ENCODE measurements at places on chromosomes 5 and 9. TPM values are rescaled to one million over a fixed set of nuclear protein-coding genes. Genes with fewer than 3 reads are reported as not detected.

Gene C7
- 0.08 TPM for polyA plus RNA-seq

Gene MAMDC2
- 6.4 TPM for polyA plus RNA-seq

Gene NKD2
- 7.8 TPM for polyA plus RNA-seq

Gene DNAJA1
- polyA plus RNA-seq, result 26.4 TPM

Gene LCN6
- not detected for polyA plus RNA-seq

Gene DNAH5
- 0.06 TPM for polyA plus RNA-seq

DNA sequence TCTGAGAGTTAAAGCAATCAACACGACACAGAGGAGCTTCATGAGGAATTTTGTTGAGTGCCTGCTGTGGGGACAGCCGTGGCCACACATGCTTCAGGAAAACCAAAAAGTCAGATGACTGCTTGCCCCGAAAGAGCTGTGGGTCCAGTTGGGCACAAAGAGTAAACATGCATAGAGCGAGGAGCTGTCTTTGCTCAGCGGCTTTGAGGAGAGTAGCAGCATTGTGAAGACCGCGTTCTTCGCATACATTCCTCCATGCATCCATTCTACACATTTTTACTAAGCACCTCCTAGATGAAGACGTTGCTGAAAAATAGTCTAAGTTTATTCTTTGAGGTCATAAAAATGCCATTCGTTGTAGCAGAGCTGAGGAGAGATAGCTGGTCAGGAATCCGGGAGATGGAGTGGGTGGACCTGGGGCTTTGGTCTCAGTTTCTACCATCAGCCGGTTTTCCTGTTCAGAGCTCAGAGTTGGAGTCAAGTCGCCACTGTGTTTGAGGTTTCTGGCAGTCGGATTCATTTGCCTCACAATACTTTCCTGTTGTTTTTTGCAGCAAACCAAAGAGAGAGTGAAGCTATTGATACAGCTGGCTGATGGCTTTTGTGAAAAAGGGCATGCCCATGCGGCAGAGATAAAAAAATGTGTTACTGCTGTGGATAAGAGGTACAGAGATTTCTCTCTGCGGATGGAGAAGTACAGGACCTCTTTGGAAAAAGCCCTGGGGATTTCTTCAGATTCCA, 194.5 kb upstream of the OTULINL start:
- H3K36me3 ChIP-seq, result peaks cover 19% of the 10 kb centered on the region
- no peak overlapping the region for H3K27ac ChIP-seq
- DNase-seq, result no peak
- H3K4me1 ChIP-seq, result no peaks in the 10 kb centered on the region
- H3K4me3 ChIP-seq, result no peak overlapping the region

GRCh38 chr9:84589542-84589941, 80.0 kb upstream of the NTRK2 start:
- DNase-seq, result no peak
- no peaks in the 10 kb centered on the region for H3K36me3 ChIP-seq
- H3K27me3 ChIP-seq, result no peaks in the 10 kb centered on the region
- no peaks in the 10 kb centered on the region for H3K4me1 ChIP-seq

GRCh38 chr5:125683669-125684068, 739.5 kb upstream of the GRAMD2B start:
- no peaks in the 10 kb centered on the region for H3K4me1 ChIP-seq
- DNase-seq, result no peak
- H3K27me3 ChIP-seq, result no peaks in the 10 kb centered on the region
- H3K27ac ChIP-seq, result no peak overlapping the region

DNA sequence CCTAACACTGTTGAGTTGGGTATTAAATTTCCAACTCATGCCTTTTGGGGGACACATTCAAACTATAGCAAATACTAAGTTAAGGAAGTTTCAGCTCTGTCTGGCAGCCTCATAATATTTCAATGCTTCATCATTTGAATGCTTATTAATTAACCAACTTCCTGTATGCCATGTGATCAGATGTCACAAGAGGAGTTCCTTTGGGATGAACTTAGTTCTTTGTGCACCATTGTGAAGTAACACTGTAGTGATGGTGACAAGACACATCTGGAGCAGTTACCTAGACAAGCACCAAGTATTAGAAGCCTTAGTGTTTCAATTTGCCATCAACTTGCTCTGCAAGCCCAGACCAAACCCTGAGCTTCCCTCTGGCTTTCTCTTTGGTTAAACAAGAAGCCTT, 90.7 kb upstream of the IL12B start:
- no peaks in the 10 kb centered on the region for H3K36me3 ChIP-seq
- no peak overlapping the region for H3K27ac ChIP-seq
- H3K27me3 ChIP-seq, result peaks cover 1% of the 10 kb centered on the region
- no peak overlapping the region for H3K4me3 ChIP-seq
- no peak for DNase-seq

GRCh38 chr9:69030851-69031645, 4.5 kb upstream of the FXN start:
- H3K27me3 ChIP-seq, result no peaks in the 10 kb centered on the region
- no peaks in the 10 kb centered on the region for H3K36me3 ChIP-seq
- no peaks in the 10 kb centered on the region for H3K4me1 ChIP-seq
- H3K27ac ChIP-seq, result no peak overlapping the region

DNA sequence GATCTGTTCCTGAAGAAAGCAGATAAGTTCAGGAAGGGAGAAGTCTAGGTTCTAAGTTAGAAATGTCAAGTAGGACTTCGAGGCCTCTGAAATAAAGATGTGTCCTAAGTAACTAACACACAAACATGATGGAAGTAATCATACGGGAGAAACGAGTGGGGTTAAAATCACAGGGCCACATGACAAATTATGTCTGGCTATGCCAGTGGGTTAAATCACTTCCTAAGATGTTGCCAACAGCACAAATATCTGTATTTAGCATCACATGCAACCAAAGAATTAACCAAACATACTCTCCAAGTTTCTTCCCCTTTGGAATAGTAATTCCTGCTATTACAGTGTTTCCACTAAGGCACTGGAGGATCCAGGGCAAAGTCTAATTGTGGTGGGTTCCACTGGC, 13.7 kb upstream of the ZSWIM6 start:
- no peaks in the 10 kb centered on the region for H3K4me1 ChIP-seq
- no peaks in the 10 kb centered on the region for H3K27me3 ChIP-seq
- no peak overlapping the region for H3K27ac ChIP-seq
- DNase-seq, result no peak

GRCh38 chr9:69232135-69232534, 58.1 kb downstream of the TJP2 start:
- peaks cover 1% of the 10 kb centered on the region for H3K4me1 ChIP-seq
- H3K27me3 ChIP-seq, result no peaks in the 10 kb centered on the region
- peaks cover 11% of the 10 kb centered on the region for H3K36me3 ChIP-seq
- H3K27ac ChIP-seq, result no peak overlapping the region
- no peak for DNase-seq

DNA sequence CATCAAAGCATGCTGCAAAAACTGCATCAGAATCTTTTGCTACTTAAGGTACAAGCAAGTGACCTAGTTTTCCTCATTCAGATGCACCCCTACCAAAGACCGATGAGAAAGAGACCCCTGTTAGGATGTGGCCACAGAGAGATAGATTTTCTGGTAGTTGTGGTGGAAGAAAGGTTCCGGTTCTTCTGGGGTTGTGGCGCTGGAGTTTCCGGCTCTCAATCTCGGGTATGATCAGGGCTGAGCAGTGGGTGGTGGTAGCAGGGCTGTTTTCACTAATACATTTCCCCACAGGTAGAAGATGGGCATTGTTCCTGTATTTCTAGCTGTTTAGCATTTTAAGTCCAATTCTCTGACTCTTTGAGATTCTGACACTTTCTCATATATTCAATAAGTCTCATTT, 58.4 kb downstream of the PCSK1 start:
- no peaks in the 10 kb centered on the region for H3K36me3 ChIP-seq
- H3K4me3 ChIP-seq, result no peak overlapping the region
- no peak for DNase-seq
- H3K4me1 ChIP-seq, result no peaks in the 10 kb centered on the region
- H3K27ac ChIP-seq, result no peak overlapping the region
- no peaks in the 10 kb centered on the region for H3K27me3 ChIP-seq

DNA sequence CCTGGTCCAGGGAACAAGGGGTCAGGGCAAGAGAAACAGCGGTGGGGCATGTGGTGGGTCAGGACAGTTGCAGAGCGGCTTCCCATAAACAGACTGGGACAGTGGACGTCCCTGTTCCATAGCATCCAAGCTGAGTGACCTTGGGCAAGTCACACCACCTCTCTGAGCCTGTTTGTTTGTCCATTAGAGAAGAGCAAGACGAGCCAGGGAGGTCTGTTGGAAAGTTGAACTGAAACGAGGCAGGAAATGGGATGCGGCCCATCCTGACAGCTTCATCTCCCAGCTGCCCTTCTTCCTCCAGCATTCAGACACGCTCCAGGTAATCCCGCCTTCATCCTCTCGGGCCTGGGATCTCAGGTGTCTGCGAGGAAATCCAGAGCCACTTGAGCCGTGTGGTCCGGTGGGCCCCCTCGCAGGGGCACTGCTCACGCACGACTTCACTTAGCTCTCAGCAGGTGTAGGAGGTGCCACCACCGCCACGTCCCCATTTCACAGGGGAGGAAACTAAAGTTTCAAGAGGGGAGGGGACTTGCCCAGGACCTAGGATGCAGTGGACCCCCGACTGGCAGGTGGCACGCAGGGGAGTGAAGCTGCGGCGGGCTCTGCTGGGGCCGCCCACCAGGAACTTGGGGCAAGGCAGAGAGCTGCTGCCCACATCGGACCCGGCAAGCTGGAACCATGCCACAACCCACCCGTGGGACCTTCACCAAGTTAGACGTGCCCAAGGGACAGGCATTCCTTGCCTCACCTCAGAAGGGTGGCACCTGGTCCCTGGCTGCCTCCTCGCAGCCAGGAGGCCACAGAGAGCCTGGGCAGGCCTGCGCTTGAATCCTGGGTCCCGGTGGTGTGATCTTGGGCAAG, 13.0 kb downstream of the PTGES2 start:
- no peaks in the 10 kb centered on the region for H3K27me3 ChIP-seq
- peaks cover 3% of the 10 kb centered on the region for H3K36me3 ChIP-seq
- no peak overlapping the region for H3K4me3 ChIP-seq

GRCh38 chr9:135065151-135065550, 22.3 kb upstream of the OLFM1 start:
- no peak overlapping the region for H3K4me3 ChIP-seq
- H3K27me3 ChIP-seq, result no peaks in the 10 kb centered on the region
- no peak overlapping the region for H3K27ac ChIP-seq

DNA sequence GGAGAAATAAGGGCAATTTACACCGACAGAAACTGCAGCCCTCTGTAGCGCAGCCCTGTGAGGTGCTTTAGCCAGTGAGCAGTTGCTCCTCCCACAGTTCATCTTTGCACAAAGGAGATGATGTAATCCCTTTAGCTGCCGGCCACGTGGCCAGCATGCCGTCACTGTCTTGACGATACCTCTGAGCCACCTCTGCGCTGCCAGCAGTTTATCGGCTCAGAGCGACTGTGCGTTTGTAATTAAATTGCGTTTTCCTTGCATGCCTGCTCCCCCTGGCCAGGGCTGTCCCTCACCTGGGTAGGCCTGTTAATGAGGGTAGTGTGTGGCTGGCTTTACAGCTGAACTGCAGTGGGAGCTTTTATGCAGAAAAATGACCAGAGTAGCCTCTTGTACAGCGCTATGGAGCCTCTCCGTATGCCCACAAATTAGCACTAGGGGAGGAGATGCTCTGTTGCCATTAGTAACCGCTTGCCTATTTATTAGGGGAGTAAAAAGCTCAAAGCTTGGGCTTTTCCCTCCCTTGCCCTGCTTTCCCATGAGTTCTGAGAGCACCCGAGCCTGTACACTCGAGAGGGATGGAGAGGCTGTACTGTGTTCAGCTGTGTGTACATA, 107.0 kb downstream of the TRIO start:
- H3K4me3 ChIP-seq, result no peak overlapping the region
- no peak for DNase-seq
- H3K27me3 ChIP-seq, result no peaks in the 10 kb centered on the region

- peak within 1 kb of the TSS; percentile 43 for H3K4me3 ChIP-seq
- peaks cover 13% of the 10 kb centered on the region for H3K4me1 ChIP-seq
- H3K27ac ChIP-seq, result no peak within 1 kb of the TSS
- H3K27me3 ChIP-seq, result peaks cover 47% of the 10 kb centered on the region
Observed at GRCh38 chr5:178994580-178995340, at the start of gene GRM6. Gene GRM6, minus strand, starts transcription at chr5:178995320. Its CDS starts 376 bp downstream, at chr5:178994944.

- no peaks in the 10 kb centered on the region for H3K36me3 ChIP-seq
- H3K4me1 ChIP-seq, result peaks cover 3% of the 10 kb centered on the region
- no peak overlapping the region for H3K4me3 ChIP-seq
- peaks cover 23% of the 10 kb centered on the region for H3K27me3 ChIP-seq
Observed at GRCh38 chr5:128534726-128535125, 3.3 kb downstream of the FBN2 start.

GRCh38 chr5:38060354-38060753, 198.0 kb upstream of the EGFLAM start:
- DNase-seq, result no peak
- no peaks in the 10 kb centered on the region for H3K36me3 ChIP-seq
- H3K4me1 ChIP-seq, result no peaks in the 10 kb centered on the region
- no peak overlapping the region for H3K4me3 ChIP-seq
